NCI-H2171 (cell line): ENCODE measurements at places on chromosomes 11 and 22.

DNA sequence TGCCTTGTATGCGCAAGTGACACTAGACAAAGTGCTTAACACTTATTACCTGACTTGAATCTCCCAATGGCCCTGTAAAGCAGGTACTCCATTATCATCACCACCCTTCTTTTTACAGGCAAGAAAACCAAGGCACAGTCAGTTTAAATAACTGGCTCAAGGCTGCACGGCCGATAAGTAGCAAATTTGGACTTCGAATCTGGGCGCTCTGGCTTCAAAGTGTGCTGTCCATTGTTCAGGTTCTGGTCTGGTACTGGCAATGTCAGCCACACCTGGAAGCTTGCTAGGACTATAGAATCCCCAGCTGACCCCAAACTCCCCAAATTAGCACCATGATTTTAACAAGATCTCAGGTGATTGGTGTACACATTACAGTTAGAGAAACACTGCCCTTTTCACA is 19.3 kb upstream of the EHF start:
- DNase-seq: no peak

- no peak for DNase-seq
Measured at GRCh38 chr11:96043291-96043690, 119.4 kb upstream of the MTMR2 start.

DNA sequence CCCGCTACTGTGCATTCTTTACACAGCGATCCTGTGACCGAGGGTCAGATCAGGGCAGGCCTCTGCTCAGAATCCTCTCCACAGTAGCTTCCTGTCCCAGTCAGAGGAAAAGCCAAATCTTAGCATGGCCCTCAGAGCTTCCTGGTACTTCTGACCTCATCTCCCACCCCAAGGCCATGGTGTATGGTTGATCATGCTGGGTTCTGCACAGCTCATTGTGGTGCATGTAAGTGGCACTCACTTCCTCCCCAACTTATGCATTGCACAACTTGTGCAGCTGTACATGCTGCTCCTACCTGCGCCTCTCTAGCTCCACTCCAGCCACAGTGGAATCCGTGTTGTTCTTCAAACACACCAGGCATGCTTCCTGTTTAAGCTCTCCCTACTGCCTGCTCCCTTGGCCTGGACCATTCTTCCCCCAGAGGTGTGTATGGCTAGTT is 20.3 kb downstream of the BMAL1 start:
- DNase-seq: no peak

DNA sequence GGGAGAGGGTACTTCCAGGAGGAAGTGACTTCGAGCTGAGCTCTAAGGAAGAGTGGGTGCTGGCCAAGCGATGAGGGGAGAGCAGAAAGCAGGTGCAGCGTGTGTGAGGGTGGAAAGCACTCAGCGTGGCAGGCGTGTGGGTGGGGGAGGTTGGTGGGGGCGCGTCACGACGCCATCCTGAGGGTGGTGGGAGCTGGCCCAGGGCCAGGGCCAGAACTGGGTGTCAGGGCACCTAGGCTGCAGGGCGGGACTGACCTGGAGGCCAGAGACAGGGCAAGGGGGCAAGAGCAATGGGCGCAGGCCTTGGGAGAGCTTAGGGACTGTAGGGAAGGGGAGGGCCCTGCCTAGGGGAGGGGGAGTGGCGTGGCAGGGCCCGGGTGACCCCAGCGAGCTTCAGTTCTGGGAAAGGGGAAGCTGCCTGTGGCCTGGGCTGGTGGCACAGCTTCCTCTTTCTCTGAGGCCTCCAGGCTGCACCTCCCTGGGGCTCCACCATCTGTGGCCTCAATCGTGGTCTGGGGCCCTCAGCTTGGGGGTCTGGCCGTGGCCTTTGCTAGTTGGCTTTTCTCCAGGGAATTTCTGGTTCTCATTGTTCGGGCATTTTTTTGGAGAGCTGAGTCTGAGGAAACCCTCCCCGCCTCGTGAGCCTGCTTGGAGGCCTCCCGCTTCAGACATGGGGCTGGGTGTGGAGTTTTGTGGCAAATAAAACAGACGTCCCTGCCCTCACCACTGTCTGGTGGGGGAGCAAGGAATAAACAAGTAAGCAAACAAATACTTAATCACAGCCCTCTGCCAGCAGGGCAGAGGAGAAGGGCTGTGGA is 8.9 kb downstream of the RELT start:
- DNase-seq: no peak

GRCh38 chr11:2447951-2448650 is 3.3 kb downstream of the KCNQ1 start:
- no peak for DNase-seq

DNA sequence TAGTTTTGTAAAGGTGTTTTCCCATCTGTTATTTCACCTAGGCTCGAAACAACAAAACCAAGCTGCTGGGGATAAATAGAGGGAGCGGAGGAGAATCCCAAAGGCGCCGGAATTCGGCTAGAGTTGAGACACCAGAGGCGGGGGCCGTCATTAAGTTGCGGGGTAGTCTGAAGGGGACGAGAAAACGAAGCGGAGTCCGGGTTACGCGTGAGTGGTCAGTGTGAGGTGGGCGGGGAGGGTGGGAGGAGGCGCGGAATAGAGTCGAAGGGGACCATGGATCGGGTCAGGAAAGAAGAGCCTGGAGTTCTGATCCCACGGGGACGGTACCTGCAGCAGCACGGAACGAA is 361 bp downstream of the SRPRA start:
- DNase-seq: no peak

GRCh38 chr22:32839831-32840584 is 38.5 kb downstream of the TIMP3 start:
- no peak for DNase-seq

GRCh38 chr22:38032681-38033521 is 24.3 kb upstream of the PICK1 start:
- peak; percentile 11 for DNase-seq

GRCh38 chr11:32918427-32918826 is 25.8 kb downstream of the QSER1 start:
- DNase-seq: no peak

DNA sequence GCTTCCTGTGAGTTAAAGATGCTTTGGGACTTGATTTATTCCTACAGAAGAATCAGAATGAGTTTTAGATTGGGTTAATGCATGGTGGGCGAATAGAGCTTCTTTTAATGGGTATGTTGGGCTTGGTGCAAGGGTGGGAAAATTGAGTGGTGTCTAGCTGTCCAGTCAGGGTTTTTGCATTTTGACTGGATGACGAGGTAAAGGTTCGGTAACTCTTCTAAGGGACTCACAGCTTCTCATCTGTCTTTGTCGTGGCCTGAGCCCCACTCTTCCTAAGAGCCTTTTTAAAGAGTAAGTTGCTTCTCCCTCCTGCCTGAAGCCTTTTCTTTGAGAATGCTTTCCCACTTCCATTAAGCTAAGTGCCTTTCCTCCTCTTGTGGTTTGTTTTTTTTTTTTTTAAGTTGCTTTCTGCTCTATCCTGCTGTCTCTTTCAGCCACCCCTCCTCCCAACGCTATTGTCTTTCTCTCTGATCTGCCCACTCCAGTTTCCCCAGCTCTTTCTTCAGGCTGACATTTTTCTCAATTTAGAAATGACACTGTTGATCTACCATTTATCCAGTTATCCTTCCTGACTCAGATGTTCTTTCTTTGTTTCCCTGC is 1.1 kb downstream of the DPF2 start:
- no peak for DNase-seq

- no peak for DNase-seq
Measured at GRCh38 chr22:49076300-49077035, 751.2 kb downstream of the BRD1 start.

- DNase-seq: no peak
Measured at GRCh38 chr11:61472868-61473267, 35.7 kb upstream of the LRRC10B start.

- no peak for DNase-seq
Measured at GRCh38 chr11:11691296-11692151, 69.7 kb upstream of the GALNT18 start.

GRCh38 chr22:42857845-42858481 is 890 bp upstream of the ARFGAP3 start:
- no peak for DNase-seq

DNA sequence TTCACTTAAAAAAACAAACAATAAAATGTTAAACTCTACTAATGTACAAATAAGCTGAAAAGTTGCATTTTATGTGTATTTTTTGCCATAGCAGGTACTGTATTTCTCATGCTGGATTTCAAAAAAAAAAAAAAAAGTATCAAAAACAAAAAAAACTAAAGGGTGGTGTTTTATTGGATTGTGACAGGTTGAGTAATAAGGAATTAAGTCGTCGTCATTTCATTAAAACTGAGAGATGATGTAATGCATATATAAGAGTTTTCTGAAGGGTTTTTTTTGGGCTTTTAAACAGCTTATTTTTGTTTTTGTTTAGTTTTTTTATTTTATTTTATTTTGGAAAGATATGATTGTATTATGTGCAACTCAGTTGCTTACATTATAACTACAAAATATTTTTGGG is 10.9 kb upstream of the ADSL start:
- no peak for DNase-seq

DNA sequence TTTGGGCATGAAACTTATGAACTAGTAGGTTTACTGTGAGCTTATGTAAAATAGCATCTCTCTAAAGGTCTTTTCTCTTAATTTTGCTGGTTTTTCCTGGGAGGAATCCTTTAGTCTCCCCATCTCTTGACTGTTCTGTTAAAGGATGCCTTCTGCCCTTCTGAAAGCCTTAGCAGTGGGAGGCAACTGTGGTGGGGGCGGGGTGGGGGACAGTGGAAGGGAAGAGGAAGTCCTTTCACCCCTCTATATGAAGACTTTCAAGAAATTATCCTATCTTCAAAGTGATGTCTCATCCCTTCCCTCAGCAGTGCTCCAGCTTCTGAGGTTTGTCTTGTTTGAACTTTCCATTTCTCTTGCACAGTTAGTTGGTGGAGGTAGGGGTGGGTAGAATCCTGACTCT is 73.1 kb downstream of the ELP4 start:
- no peak for DNase-seq

GRCh38 chr22:44180706-44181032 is at the start of gene PARVG:
TSS of gene PARVG (plus strand) at chr22:44180925. CDS start at chr22:44183330, 2,405 bp downstream.
- no peak for DNase-seq

GRCh38 chr11:75271730-75272129 is 31.2 kb downstream of the TPBGL start:
- no peak for DNase-seq

GRCh38 chr22:17549183-17549582 is 14.1 kb upstream of the SLC25A18 start:
- no peak for DNase-seq

GRCh38 chr11:62024936-62025486 is 57.6 kb upstream of the FTH1 start:
- DNase-seq: no peak

DNA sequence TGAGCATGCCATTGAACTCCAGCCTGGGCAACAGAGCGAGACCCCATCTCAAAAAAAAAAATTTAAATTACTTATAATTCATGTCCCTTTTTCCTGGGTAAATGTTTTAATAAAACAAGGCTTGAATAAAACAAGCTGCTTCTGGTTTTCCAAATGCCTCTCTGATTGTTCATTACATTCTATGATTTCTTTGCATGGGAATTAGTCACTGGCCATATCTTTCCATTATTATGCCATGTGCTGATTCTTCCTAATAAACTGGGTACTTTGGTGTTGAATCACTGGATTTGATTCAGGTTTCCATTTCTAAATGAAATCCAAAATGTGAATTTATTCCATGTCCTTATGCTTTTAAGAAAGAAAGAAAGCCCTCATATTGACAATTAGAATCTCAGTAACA is 42.6 kb downstream of the ZNF215 start:
- DNase-seq: no peak

DNA sequence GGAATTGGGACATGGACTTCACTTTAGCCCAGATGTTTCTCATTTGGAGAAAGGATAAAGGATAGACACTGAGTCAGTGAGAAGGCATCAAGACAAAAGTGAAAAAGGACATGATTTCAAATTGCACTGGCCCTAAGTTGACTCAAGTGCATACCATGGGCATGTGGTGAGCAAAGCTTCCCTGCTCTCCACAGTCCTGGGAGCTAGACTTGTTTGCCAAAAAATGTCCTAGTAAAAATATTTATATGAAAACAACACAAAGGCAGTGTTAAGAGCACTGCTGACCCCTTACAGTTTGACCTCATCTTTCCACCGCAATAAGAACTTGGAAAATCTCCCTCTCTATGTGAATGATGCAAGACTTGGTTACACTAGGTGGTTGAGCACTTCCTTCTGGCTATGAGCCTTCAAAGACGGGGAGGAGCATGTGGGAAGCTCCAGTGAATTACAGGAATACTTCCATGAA is 46.5 kb upstream of the FIBIN start:
- no peak for DNase-seq

GRCh38 chr11:96472085-96472484 is 82.3 kb downstream of the JRKL start:
- no peak for DNase-seq

GRCh38 chr11:35654711-35655110 is 7.9 kb upstream of the TRIM44 start:
- DNase-seq: no peak

DNA sequence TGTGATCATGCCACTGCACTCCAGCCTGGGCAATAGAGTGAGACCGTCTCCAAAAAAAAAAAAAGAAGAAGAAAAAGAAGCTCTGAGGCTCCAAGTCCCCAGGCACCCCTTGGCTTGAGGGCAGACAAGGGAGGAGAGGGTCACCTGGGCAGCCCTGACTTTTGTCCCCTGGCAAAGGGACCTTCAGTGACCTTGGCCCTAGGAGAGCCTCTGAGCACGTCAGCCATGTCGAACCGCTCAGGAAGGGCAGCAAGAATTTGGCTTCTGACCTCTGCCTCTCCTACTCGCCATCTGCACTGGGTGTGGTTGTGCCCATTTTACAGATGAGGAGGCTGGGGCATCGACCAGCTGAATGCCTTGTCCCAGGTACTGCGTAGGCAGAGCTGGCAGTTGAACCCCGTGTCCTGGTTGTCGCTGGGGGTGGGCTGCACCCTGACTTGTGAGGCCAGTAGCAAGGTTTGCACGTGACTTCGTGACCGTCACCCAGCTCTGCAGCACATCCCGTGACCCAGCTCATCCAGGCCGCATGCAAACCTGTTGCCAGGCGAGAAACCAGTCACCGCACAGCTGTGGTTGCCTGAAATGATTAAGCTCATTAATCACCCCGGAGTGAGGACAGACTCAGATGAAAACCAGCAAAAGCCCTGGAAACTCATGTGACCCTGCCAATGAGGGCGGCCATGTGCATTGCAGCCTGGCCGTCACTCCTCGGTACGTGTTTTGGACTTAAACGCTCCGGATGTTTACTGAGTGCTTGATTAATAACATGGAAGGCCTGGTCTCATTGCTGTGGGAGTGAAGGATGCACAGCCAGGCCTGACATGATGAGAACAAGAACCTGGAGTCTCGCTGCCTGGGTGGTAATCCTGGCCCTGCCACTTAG is 47.7 kb upstream of the PPP6R3 start:
- no peak for DNase-seq

GRCh38 chr11:12280199-12280837 is 97.1 kb upstream of the PARVA start:
- DNase-seq: no peak
